ENCODE measurements at places on chromosomes 16 and 17. TPM values are rescaled to one million over a fixed set of nuclear protein-coding genes. Genes with fewer than 3 reads are reported as not detected.
A peak's percentile ranks its signal among the peaks of the same experiment; 100 is the strongest.

GLIS2 gene
- 20.0 TPM for total RNA-seq

KRT13 gene
- total RNA-seq: not detected

DNA sequence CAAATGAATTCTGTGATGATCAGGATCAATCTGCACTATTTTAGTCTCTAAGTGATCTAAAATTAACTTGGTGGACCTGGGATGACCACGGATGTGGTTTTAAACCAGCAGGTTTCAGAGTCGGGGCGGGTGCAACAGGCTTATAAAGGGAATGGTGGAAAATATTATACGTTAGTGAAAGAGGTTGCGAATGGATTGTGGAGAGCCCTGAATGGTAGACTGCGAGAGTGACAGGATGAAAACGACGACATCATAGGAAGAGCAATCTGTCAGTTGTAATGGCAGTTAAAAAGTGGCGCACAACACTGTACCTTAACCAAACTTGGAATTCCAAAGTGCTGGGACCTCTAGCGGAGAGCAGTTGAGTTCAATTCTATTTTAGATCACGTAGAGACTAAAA, 1.2 kb upstream of the CYB5B start:
- no peak for DNase-seq

PABPN1L gene
- total RNA-seq: not detected

ENPP7 gene
- not detected for total RNA-seq

DNA sequence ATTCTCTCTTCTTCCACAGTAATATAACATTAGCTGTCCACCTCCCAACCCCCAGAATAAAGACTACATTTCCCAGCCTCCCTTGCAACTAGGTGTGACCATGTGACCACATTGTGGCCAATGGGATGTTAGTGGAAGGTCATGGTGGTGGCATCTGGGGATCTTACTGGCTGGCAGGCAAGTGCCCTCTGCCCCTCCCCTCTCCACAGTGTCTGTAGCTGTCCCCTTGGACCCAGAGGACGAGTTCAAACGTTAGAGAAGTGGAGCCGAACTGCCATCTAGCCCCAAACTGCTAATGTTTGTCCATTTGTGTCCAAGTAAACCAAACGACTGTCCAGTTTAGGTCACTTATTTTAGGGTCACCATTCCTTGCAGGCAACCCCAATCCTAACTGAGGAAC, 26.6 kb upstream of the KCNG4 start:
- peak; percentile 71 for DNase-seq

Data from right cardiac atrium (tissue), 5 donors.